Right atrium auricular region (tissue), 2 donors: ENCODE measurements at places on chromosomes 13 and 19.

GRCh38 chr13:47480121-47480520, 521.0 kb downstream of the SUCLA2 start:
- no peak for DNase-seq

DNA sequence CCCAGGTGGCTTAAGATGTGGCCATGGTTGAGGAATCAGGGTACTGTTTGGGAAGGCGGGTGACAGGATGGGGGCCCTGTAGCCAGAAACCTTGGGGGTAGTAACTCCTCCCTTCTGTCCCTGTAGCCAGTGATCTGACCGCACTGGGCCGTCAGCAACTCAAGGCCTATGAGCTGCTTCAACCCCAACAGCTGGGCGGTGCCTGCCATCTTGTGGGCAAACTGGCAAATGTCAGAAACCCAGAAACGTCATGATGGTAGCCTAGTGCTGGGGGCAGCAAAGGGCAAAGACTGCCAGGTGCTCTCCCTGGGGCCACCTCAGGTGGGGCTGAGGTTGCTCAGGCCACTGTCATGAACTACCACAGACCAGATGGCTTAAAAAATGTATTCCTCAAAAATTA, 3.5 kb downstream of the COPE start:
- DNase-seq, result no peak

DNA sequence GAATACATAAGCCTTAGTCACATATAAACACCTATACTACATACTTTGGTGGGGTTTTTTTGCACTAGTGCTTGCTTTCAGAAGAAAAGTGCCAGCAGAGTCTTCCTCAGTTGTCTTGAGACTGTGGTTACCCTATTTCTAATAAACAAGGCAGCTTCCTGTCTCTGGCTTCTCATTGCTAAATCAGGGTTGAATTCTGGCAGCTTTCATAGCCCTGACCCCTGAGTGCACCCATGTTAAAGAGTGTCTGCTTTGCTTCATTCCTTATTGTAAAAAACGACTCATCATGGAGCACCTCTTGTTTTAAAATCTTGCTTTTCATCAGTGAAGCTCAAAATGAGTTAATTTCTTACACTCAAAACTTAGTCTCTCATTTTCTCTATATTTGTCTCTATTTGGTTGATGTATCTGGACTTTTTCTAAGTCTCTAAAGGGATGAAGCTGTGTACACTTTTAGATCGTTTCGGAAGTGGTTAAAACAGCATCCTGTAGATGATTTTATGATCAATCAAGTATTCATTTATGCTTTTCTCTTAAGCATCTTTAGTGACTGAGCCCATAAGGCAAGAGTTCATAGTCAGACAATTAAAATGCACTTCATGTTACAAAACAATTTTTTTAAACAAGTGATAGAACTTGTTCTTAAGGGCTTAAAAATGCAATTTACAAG, 72.1 kb downstream of the KLF12 start:
- no peak for DNase-seq

- DNase-seq, result no peak
Measured at GRCh38 chr19:29622166-29623070, 16.3 kb downstream of the POP4 start.
